ENCODE measurements at places on chromosomes 7 and 10.

DNA sequence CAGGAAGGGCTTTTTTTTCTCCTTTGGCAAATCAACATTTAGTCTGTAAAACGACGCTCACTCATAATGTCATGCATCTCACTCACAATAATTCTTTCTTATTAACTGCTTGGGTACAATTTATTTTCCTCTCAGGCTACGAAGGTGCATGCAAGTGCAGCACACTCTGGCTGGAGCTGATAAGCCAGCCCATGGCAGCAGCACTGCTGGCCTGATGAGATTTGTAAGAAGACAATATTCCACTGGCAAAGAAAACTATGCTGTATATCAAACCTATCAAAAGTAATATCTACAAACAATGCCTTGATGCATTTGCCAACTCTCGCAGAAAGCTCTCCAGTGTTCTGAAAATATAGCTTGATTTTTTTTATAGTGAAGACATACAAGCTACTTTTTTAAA lies 170.0 kb upstream of the PHF14 start:
- DNase-seq, result no peak

DNA sequence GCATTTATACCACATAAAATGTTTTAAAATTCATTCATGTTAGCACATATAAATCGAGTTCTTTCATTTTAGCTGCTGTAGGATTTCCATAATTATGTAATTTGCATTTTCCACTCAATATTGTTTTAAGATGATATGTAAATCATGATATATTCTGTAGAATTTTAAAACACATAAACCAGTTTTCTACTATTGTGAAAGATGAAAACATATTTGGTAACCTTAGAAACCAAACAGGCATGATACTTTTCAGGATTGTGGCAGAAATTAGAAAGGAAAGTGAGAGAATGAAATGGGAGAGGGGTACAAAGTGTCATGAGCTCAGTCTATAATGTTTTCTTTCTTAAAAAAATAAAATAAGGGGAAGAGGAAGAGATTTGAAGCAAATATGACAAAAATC lies 269.3 kb downstream of the PPP1R3A start:
- DNase-seq, result no peak

GRCh38 chr7:98998821-98999725 lies 120.7 kb downstream of the TRRAP start:
- DNase-seq, result no peak

DNA sequence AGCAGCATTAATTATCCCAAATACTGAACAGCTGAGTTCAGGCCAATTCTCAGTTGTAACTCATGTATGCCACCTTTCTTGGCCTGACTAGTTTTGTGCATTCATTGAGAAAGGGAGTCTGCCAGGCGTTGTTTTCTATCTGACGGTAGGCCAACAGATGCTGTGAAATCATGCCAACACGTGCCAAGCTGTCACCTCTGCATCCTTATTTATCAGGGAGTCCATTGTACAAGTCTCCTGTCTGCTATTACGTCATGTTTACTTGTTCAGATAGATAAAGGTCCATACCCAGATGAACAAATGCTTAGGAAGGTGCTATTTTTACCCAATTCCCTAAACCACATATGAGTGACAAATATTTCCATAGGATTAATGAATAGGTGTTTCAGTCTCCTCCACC lies 127.2 kb upstream of the CDK6 start:
- no peak for DNase-seq

DNA sequence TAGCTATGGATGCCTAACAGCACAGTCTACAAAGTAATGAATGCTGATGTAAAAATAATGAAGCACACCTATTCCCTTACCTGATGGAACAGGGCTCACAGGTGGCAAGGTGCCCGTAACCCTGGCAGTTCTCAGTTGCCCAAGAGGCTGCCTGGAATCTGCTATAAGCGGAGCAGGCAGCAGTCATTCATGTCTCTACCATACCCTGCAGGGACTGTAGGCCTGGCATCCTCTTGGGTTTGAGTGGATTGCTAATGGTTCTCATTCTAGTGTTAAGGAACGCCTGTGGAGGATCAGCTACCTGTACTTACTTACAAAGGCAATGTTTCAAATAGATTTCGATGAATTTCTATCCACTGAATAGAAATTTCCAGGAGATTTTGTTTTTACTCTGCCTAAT lies 38.4 kb downstream of the BAIAP2L1 start:
- no peak for DNase-seq

DNA sequence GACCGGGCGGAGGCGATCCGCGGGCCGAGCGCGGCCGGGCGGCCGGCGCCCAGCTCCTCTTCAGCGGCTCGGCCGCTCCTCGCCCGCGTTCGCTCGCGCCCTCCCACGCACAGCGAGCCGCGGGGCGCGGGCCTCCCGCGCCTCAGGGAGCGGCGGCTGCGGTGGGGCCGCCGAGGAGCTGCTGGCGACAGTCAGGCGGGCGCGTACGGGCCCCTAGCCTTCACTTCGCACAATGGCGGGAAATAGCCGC lies at the start of gene MCMBP:
Gene MCMBP (minus strand): TSS at position 234 of the 250 bp plus-strand sequence. CDS start 259 bp downstream, outside the sequence.
- no peak for DNase-seq

DNA sequence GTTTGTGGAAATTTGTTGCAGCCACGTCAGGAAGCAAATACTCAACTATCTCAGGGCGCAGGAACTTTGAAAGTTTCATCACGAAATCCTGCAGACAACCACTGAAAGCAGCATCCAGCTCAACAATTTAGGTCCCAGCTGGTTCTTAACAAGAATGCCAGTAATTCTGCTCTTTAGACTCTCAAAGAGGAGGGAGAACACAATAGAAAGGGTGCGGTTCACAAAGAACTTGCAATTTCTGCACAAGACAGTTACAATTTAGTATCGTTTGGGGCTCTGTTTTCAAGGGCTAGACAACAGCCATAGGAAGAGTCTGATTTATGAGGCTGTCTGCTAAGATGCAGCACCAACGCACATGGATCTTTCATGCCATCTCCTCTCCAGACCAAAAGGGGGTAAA lies 223.1 kb downstream of the FGFR2 start:
- no peak for DNase-seq

DNA sequence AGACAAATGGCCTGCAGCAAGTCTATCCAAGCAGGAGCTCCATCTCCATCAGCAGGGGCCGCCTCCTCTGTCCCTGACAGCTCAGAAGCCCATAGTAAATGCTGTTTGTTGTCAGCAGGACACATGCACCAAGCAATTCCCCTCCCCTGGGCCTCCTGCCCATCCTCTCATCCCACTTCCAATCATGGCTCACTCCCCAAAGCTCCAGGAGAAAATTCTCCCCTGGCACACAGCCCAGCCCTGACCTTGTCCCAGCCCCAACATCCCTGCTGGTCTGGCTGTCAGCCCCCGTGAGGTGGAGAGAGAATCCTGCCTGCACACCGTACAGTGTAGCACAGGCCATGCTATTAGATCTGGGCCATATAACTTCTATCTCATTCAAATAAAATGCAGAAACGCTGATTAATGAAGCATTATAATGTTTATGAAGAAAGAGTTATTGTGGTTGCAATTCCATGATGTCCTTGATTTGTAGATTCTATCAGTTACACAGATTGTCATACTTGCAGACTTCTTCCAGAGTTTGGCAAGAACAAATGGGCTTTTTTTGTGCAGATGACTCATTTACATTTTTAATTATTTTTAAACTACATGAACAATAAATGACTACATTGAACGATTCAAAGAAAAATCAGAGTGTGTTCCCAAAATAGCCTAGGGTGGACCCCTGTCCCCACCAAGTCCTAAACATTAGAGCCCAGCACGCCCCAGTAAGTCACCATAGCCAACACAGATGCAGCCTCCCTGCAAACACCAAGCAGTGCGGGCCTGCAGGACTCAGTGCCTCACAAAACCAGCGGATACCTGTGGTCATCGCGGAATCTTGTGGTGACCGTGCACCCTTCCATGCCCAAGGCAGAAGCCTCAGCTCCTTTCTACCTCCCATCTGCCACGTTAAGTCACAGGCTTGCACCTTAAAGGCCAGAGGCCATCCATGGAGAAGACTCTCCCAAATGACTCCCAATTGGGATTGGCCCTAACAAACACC lies 70.1 kb downstream of the COBL start:
- DNase-seq, result no peak

- DNase-seq, result no peak
Observed at GRCh38 chr10:22453320-22453719, 108.0 kb downstream of the SPAG6 start.
